ENCODE measurements at places on chromosomes 16 and 17. TPM values are rescaled to one million over a fixed set of nuclear protein-coding genes. Genes with fewer than 3 reads are reported as not detected.
A peak's percentile ranks its signal among the peaks of the same experiment; 100 is the strongest.

Gene G6PC1
- total RNA-seq = not detected

DNA sequence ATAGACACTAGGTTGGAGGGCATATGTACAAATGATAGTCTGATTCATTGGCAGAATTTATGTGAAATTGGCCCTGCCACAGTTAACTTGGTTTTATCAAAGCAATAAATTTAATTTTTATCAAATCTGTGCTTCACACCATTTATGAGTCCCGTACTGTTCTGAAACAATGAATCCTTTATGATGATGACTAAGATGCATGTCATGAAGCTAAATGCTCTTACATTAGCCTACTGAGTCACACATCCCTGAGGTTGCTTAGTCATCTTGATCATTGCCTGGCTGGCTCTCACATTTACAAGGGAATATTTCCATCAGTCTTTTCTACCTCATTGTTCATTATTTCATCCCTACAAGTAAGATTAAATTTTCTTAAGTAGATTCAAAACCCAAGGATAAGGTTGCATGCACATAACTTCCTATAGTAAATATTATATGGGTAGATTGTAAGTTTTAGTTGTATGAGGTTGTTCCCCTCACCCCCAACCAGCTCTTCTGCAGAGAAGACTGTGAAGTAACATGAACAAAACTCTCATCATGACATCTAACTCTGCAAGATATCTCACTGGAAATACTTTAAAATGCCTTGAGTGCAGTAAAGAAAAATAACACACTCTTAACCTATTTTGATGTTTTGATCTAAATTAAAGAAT is 170.7 kb downstream of the CYB561 start:
- no peak for DNase-seq

DNA sequence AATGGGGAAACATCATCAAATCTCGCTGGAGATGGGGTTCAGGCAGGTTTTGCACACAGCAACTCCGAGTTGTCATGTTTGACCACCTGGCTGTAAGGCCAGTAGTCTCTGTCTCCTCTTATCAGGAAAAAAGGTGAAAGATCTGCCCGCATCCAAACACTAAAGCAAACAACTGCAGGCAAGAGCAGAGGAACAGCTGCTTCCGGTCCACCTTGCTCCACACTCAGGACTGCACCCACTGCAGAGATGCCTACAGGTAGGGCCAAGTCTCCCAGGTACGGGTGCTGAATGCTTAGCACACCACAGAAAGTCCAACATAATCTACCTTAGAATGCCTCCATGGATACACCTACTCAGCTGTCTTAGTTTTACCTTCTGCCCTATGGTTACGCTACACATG is 7.3 kb downstream of the TEX2 start:
- no peak for DNase-seq

DNA sequence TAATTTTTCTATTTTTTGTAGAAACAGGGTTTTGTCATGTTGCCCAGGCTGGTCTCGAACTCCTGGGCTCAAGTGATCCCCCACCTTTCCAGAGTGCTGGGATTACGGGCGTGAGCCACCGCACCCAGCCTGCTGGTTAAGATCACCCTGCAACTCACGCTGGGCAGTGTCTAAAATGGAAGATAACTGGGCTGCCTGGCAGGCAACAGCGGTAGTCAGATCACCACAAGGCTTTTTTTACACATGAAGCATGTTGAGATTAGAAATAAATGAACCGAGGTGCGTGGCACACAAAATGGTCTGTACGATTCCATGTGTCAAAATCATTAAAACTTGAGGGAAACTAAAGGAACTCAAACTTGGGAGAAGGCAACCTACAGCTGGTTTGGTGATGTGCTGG is 26.7 kb downstream of the ZNF276 start:
- no peak for DNase-seq

GRCh38 chr17:63116228-63116627 is 150.2 kb downstream of the TANC2 start:
- no peak for DNase-seq

GRCh38 chr17:72122765-72123529 is 2.1 kb downstream of the SOX9 start:
- peak; percentile 81 for DNase-seq

- no peak for DNase-seq
Observed at GRCh38 chr17:64281962-64282752, 19.1 kb upstream of the TEX2 start.

Gene ZPBP2
- not detected for total RNA-seq

DNA sequence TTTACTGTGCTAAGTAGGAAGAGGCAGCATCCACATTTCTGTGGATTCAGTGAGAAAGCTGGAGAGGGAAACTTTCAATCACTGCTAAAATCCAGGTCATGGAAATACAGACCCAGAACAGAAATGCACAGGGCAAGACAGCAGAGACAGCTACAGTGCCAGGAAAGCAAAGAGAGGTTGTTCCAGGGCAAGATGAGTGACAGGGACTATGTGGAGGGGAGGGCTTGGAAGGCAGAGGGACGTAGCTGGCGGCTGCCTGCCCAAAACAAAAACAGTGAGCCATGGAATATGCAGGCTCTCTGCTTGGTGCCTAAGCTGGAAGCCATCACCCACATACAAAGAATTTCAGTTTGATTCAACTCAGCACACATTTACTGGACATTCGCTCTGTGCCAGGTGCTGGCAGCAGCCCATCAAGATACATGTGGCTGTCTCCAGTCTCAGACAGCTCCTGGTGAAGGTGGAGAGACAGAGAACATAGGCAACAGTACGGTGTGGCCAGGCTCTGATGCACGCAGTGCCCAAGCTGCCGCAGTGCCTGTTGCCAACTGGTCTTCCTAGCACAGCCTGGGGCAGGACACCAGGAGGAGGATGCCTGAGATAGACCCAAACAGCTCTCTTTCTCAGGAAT is 88.7 kb downstream of the AIPL1 start:
- DNase-seq = no peak

- no peak for DNase-seq
Observed at GRCh38 chr16:2511996-2512734, 1.6 kb upstream of the ATP6V0C start.

GRCh38 chr17:57551321-57552079 is 193.6 kb downstream of the CCDC182 start:
- no peak for DNase-seq

Gene CDH3
- 96.8 TPM for total RNA-seq

GRCh38 chr17:53942436-53942835 is 119.7 kb downstream of the KIF2B start:
- DNase-seq = no peak

- DNase-seq = no peak
Observed at GRCh38 chr16:53713403-53714204, 9.6 kb downstream of the FTO start.

- DNase-seq = no peak
Observed at GRCh38 chr17:53313746-53314145, 509.0 kb upstream of the KIF2B start.

DNA sequence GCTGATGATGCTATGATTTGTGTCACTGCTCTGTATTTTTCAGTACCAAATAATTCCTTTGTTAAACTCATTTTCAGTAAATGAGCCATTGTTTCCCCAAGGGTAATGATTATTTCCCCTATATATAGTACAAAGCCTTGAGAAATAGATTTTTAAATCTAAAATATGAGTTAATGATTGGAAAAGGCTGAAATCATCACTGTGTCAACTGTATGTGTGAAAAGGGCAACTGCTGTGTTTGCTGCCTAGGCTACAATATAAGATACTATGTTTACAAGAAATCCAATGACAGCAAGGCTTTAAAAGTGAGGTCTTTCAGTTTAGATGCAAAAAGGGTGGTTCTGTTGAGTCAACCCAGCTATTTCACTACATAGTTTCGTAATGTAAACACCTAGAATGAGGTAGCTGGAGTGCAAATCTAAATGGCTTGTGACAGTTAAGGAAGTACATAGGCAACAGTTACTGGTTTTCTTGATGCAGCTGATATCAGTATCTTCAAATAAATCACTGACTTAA is 15.3 kb downstream of the NLK start:
- no peak for DNase-seq

DNA sequence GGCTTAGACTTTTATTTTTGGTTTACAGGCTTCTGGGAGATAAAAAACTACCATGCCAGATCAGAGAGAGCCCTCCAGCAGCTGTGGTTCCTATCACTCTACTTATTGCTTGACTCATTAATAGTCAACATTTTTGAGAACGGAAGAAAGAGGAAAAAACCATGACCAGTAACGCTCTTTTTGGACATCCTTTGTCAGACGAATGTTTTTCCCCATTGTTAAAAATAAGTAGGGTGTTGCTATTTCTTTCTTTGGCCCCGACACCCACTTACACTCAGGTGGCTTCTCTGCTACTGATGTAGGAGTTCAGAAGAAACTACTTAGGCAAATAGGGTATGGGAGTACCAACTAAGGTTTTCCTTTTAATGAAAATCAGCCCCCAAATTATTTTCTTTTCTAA is 27.5 kb downstream of the TVP23A start:
- no peak for DNase-seq
